ENCODE measurements at places on chromosomes 11 and 22.

DNA sequence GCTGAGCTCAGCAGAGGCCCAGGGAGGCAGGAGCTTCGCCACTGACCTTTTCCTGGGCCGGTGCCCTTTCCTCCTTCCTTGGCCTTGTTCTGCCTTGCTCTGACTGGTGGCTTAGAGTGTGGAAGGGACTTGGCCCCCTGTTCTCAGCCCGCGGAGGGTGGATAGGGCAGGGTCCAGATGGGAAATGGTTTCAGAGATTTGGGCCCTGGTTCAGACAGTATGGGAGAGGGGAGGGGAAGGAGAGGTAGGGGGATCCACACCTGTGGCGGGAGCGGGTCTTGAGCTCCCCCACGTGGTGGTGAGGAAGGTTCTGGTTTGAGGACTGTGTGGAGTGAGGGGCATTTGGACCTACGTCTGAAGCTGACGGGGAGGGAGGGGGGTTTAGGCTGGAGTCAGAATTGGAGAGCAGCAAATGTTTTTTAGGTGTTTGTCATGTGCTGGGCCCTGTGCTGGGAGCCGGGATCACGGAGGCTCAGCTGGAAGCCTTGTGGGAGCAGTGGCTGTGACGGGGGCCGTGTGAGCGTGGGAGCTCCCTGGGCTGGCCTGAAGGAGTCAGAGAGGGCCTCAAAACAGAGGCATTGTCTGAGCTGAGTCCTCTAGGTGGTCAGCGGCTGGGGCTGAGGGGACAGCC is 27.2 kb downstream of the SHANK3 start:
- DNase-seq: no peak

- DNase-seq: no peak
Measured at GRCh38 chr11:35554491-35555437, 29.3 kb upstream of the PAMR1 start.

DNA sequence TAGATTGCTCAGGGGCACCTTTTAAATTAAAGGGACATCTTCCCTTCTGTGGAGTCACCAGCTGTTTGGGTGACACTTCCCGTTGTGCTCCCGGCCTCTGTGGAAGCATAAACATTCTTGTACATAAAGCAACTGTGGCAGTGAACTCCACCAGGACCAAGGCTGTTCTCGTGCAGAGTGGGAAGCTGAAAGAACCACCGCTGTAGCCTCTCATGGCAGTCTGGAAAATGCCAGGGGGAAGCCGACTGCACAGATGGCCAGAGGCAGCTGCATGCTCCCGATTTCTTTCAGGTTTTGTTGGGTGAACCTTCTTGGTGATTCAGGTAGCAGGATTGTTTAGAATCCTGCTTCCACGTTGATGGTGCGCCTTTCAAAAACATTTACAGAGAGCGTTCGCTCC is 10.3 kb downstream of the UBASH3B start:
- DNase-seq: no peak

GRCh38 chr11:68211546-68211945 is 1.6 kb downstream of the KMT5B start:
- DNase-seq: no peak

DNA sequence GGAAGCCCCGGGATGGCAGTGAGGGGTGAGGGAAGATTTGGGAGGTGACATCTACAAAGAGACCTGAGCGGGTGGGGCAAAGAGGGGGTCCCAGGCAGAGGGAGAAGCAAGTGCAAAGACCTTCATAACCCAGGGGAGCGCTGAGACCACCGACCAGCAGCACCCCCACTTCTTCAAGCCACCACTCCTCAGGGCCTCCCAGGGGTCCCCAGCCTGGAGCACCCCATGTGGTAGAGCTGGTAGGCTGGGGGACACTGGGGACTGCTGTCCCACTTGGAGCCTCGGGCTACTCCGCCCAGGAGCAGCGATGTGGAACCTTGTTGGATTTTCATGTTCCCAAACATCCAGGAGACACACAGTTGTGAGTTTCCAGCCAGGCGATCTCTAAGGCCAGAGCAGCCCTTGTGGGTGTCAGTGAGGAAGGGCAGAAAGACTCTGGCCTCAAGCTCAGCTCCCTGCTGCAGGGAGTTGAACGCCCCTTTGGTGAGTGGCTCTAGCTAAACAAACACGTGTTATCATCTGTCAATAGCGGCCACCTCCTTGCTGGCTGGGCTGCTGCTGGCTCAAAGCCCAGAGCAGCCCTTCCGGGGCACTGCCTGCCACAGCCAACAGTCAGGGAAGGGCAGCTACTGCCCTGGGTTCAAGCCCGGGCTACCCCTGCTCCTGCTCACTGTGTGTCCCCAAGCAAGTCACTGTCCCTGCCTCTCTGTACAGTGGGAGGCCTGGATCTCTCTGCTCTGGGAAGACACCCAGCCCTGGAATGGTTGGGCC is 25.7 kb upstream of the CHKA start:
- no peak for DNase-seq

DNA sequence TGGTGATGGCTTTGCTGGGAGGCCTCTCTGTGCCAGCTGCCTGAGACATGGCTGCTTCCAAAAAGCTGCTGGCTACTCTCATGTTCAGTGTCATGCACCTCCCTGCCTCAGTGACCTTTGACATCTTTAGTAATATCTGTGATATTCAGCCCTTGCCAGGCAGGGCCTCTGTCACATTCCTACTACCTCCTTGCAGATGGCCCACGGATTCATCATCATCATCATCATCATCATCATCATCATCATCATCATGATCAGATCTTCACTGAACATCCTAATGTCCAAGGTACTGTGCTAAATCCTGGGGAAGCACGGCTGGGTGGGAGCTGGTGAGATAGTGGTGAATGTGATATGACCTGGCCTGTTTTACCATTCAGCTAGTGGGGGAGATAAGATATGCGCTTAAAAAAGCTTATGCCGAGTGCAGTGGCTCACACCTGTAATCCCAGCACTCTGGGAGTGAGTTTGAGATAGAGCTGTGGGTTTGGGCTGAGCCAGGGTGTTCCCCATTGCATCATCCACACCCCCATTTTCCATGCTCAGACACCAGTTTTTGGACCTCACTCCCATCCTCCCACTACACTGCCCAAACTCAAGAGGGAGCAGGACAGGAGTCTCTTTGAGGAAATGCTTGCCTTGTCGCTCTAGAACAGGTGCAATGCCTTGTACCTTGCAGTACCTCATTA is 17.1 kb upstream of the TMPRSS13 start:
- no peak for DNase-seq

- DNase-seq: no peak
Measured at GRCh38 chr11:111540114-111540936, at the start of gene LAYN. Gene LAYN, plus strand, starts transcription at chr11:111540720. Its CDS starts 124 bp downstream, at chr11:111540844.

DNA sequence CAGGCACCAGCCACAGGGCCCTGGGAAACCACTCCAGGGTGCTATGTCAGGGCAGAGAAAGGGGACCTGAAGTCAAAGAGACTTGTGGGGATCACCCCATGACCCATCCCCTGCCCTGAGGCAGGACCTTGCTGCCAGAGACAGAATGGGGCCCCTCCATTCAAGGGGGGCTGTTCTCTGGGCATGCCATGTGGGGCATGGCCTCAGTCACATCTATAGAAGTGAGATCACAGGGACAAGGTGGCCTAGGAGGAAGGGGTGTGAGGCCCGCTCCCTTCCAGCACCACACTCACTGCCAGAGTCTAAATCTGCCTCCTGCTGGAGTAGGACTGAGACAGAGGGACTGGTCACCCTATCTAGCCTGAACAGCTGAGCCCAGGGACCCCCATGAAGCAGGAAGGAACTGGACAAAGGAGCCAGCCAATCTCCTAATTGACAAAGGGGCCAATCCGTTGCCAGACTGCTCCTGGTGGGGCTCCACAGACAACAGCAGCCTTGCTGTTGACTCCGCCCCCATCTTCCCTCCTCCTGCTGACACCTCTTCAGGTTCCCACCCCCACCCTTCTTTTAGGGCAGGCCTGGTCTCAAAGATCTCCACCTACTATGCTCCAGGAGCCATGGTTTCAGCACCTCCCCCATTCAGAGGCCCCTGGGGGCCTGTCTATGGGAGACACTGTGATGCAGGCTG is 26.0 kb downstream of the NEAT1 start:
- no peak for DNase-seq

DNA sequence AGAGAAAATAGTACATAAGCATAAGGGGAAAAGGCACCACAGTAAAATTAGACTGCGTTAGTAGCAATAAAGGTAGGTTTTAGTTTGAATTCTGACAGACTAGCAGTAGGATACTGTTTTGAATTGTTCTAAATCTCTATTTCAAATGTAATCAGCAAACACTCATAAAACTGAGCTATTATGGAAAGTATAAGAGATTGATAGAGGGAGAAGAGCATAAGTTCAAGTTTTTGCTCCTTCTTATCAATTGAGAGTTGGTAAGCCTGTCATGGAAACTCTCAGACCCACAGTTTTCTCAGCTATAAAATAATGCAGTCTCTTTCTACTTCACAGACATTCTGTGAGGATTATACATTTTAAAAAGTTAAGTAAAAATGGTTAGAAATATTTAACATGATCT is 840.2 kb upstream of the CNTN5 start:
- no peak for DNase-seq

GRCh38 chr11:121309688-121310087 is 17.1 kb downstream of the SC5D start:
- DNase-seq: no peak

- DNase-seq: no peak
Measured at GRCh38 chr22:37638391-37639069, 939 bp upstream of the SH3BP1 start.

GRCh38 chr11:2249189-2249916 is 21.0 kb downstream of the ASCL2 start:
- no peak for DNase-seq

DNA sequence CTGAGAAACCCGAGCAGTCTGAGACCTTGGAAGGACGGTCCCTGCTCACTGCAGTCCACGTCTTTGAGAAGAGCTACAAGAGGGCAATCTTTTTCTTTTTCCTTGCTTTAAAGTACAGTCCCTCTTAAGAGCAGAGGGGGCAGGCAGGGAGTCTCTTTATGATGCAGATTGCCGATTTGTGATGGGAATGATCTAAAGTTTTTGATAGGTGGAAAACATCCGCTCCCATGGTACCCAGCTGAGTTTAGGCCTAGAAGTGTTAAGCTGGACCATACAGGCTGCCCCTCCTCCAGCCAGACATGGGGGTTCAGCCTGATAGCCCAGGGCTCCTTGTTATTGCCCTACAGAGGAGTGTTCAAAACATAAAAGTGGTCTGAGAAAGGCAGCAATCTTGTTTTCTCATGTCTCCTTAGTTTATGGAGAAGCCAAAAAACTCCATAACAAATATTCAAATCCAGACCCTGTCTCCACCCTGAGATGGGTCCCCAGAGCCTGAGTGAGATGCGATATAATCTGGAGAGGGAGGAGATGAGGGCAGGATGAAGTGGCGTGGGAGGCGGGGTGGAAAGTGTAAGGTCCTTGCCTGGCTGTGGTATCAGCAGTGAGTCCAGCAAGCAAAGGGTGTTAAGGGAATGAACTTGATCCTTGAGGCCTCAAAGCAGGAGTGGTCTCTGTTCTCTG is 135.1 kb downstream of the FDX1 start:
- DNase-seq: no peak

DNA sequence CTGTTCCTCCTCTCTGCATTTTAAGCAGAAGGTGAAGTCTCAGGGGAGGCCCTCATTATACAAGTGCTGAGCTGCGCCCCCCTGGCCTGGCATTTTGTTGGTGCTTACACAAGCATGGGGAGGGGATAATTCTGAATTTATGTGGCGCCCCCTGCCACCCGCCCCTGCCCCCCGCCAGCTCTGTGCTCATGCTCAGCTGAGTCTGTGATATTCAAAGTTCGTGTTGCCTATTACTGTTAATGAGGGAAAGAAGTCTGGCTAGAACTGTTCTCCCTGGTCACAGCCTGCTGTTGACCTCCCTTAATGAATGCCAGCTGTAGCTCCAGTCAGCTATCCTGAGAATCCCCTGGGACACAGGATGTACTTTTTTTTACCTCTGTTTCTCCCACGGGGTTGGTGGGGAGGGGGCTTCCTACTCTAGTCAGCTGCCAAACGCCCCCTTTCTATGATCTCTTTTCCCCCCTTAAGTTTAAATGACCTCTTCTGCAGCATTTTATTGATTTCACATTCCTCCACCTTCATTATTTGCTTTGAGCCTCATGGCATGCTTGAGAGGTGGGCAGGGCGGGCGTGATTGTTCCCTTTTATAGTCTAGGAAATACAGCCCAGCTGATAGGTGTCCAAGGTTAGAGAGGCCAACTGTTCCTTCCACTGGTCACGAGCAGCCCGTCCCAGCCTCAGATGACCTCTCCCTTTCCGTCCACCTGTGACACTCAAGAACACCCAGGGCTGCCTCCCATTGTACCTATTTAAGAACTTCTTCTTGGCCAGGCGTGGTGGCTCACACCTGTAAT is 12.2 kb downstream of the USP2 start:
- no peak for DNase-seq

- DNase-seq: no peak
Measured at GRCh38 chr11:11963842-11964773, 44.3 kb downstream of the DKK3 start.

GRCh38 chr11:115607621-115608221 is 103.5 kb upstream of the CADM1 start:
- DNase-seq: no peak

- no peak for DNase-seq
Measured at GRCh38 chr11:15590132-15590531, 475.4 kb downstream of the INSC start.

DNA sequence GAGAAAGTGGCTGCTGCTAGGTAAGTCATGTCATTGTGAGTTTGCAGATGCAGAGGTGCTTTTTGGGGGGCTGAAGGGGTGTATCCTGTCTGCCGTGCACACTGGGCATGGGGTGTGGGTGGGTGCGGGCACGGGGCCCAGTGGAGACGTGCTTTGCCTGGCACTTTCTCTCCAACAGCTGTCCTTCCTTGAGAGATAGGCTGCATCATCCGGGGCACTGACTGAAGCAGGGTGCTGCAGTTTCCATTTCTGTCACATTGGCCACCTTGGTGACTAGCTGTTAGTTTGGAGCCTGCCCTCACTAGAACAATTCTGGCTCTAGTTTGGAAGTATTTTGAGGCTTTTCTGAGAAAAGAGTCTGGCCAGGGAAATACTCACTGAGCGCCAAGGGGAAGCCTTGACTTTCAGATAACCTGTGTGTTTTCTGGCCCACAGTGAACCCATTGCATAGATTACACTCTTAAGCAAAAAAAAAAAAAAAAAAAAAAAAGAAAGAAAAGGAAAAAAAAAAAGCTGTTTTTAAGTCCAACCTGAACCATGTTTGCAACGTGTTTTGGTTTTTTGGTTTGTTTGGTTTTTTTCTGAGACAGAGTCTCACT is 219.2 kb downstream of the NAV2 start:
- no peak for DNase-seq

Data from activated naive CD4-positive, alpha-beta T cell (primary cell).